ENCODE measurements at places on chromosomes 3 and 15.

- DNase-seq, result no peak
Measured at GRCh38 chr3:142218703-142219102, 6.7 kb downstream of the GK5 start.

DNA sequence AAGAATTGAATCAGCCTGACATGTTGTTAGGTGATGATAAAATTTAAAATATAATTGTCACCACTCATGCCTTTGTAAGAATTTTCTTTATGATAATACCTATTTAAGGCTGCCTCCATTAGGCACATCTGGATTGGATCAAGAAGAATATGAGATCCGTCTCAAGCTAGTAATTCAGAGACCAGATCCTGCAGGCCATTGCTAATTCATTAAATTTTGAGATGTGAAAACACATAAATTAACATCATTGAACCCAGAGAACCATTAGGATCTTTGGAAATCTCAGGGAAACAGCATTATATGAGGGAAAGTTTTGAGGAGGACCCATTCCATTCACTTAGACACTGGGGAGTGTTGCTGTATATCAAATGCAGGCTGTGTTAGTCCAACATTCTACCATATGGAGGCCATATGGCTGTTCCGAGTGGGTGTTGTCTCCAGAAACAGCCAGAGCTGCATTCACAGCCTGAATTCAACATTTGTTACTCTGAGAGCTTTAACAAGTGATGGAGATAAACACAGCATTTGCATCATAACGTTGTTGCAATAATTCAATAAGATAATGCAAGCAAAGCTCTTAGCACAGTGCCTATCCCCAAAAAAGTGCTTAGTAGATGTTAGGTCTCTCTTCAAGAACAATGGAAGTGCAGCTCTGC is 67.4 kb downstream of the DTWD1 start:
- DNase-seq, result no peak

DNA sequence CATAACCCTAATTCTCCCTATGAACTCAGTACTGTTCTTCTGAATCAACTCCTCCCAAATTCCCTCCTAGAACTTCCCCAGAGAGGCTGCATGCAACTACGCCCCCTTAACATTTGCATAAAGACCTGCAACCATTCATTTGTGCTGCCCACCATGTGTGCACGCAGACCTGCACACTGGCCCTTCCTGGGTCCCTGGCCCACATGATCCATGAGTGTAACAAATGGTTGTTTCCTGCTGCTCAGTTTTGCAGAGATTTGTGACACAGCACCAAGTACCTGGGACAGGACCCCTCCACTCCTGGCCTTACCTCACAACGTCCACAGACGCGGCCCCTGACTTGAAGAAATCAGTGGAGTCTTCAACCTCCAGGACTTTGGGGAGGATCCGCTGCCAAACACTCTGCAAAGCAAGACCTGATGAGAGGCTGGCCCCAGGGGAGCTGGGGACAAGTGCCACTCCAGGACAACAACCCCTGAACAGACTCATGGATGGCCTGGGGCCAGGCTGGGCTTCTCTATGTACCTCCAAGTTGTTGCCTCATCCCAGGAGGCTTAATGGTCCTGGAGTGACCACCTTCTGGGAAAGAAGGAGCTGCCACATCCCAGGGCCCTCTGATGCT is 33.8 kb downstream of the ALDH1L1 start:
- DNase-seq, result no peak

DNA sequence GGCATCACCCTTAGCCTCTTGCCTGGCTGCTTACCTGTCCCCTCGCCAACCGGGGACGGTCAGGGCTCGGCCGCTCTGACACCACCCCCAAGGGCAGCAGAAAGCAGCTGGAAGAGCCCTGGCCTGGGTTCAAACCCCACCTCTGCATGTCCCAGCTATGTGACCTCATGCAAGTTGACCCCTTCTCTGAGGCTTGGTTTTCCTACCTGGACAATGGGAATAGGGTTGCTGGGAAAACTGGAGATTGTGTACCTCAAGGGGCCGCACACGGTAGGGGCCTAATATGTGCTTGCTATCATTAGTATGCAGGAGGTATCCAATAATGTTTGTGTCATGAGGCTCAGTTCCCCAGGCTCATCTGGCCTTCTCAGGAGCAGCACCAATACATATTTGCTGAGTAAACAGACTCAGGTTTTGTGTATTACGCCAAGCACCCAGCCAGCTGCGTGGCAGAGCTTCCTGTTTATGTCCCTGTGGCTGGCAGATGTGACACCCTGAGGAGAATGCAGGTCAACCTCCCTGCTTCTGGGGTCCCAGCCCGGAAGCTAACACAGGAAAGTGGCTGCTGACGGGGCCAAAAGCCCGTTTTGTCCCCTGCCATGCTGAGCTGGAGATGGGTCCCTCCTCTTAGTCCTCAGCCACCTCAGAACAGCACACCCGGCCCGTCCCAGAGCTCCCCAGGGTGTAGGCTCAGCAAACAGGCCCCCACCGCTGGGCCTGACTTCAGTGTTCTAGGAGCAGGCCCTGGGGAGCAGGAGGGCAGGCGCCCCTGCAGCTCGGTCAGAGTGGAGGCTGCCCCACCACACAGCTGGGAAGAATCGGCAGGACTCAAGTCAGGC is 29.7 kb downstream of the PLXND1 start:
- peak; percentile 35 for DNase-seq

DNA sequence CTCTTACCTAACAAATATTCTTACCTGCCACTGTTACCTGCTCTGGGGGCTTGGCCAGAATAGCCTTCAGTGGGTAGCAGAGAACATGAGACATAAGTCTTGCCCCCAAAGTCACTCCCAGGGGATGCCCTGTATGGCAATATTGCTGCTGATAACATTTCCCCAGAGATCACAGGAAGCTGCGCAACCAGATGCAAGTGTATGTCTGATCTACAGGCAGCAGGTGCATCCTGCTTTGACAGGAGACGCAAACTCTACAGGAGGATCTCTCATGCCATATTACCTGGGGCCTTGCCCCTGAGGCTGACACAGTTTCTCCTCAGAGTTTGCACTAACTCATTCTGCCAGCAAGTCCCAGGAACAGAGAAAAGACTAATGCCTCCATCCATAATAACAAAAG is 174.4 kb upstream of the LPP start:
- no peak for DNase-seq

DNA sequence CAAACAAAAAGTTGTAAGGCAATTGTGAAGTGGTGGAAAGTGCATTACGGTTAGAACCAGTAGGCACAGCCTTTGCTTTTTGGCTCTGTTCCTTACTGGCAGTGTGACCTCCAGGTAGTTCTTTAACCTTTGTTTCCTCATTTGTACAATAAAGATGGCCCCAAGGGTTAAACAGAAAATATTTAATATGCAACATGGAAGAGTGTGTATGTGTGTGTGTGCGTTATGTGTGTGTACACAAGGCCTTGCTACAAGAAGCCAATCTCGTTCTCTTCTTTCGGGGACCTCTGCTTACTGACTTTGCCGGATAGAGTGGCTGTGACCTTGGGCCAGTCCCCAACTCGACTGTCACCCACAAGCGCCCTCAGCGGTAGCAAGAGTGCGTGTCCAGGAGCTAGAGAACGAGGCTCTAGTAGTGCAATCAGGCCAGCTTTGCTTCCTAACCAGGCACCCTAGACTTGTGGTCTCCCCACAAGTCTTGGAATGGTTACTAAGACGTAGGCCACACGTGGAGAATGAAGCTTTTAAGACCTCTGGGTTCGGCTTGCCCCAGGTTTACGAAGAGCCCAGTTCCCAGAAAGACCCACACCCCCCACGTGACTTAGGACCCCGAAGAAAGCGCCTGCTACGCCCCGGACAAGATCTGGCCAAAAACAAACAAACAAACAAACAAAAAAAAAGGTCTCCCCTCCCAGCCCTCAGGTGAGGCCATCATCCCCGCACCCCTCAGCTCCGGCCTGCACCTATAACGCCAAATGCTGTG is 593 bp downstream of the CIAO2A start:
- DNase-seq, result peak; percentile 54

- no peak for DNase-seq
Measured at GRCh38 chr3:13427662-13428603, 7.8 kb upstream of the NUP210 start.

GRCh38 chr3:101828691-101829436 is 20.4 kb upstream of the NFKBIZ start:
- DNase-seq, result peak; percentile 68

DNA sequence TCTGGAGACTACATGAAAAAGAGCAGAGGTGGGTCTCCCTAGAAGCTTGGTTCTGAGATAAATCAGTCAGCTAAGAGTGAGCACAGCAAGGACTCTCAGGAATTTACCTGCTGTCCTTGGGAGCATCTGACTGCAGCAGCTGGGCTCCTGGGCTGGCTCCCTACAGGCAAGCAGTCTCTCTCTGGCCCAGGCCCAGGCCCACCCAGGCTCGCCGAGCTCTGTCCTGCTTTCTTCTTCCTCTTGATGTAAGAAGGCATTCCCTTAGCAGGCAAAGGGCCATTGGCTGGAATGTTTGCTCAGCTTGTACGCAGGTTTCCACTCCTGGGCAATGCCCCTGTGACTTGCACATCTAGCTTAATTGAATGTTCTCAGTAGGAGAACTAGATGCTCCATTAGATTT is 4.3 kb upstream of the RBP2 start:
- no peak for DNase-seq

DNA sequence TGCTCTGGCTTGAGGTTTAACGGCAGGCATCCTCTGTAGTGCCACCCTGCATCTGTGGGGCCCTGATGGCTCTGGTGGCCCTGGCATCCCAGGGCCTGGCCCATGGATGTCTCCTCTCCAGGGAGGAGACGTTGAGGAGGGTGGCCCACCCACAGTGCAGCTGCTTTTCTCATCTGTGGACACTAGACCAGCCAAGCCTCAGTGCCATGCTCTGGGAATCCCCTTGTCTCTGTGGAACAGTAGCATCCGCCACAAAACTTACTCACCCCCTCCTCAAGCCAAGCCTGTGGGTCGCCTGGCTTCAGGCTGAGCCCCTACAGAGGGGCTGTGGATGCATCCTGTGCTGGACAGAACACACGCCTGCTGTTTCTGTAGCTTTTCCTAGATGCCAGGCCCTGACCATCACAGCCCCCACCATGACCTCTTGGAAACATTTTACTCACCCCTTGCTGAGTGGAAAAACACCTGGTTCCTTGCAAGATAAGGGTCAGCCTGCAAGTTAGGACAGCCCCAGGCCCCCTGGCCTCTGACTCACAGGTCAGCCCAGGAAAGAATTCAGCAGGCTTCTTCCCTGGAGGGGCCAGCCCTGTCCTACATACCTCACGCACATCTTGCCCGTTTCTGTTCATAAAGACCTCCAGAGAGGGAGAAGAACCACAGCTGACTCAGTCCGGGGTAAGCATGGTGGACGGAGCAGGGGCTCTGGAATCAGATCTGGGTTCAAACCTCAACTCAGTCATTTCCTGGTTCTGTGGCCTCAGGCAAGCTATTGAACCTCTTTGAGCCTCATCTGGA is 19.0 kb downstream of the PAK6 start:
- no peak for DNase-seq

GRCh38 chr3:1828519-1828918 is 270.1 kb upstream of the CNTN4 start:
- DNase-seq, result no peak

DNA sequence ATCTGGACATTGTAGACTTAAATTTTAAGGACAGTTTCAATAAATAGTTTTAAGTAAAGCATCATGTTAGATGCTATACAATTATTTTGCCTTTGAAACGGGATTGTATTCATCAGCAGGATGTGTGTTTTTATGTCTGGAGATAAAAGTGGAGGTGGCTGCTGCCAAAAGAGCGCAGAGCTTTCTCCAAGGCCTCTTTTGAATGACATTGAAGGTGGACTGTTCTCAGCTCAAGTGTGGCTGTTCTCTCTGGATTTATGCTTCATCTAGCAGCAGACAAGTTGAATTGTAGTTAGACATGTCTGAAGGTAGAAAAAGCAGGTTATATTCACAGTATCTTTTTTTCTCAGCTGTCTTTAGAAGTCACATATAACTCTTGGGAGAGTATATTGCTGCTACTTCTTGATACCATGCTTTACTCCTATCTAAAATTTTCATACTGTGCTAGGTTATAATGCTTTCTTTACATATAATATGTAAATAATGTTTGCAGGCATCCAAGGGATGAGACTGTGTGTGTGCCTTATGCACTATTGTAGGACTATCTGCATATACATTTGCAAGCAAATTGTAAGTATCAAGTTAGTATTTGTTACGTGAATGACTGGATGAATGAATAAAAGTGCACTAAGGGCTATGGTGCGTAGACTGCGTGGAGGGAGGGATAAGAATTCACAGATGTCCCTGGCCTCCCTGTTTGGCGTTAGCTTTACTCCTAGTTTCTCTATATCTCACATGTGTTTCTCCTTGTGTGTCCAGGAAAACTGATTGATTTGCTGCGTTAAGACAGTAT is 340.1 kb downstream of the NAALADL2 start:
- no peak for DNase-seq

- DNase-seq, result no peak
Measured at GRCh38 chr3:148146947-148147826, 550.5 kb upstream of the AGTR1 start.

- no peak for DNase-seq
Measured at GRCh38 chr3:148008591-148008990, 599.4 kb downstream of the ZIC1 start.

- DNase-seq, result no peak
Measured at GRCh38 chr3:111943533-111943932, 35.3 kb upstream of the ABHD10 start.

- DNase-seq, result no peak
Measured at GRCh38 chr3:188241883-188242282, 87.9 kb downstream of the LPP start.

- DNase-seq, result no peak
Measured at GRCh38 chr15:77633913-77634265, 1.2 kb upstream of the LINGO1 start.

DNA sequence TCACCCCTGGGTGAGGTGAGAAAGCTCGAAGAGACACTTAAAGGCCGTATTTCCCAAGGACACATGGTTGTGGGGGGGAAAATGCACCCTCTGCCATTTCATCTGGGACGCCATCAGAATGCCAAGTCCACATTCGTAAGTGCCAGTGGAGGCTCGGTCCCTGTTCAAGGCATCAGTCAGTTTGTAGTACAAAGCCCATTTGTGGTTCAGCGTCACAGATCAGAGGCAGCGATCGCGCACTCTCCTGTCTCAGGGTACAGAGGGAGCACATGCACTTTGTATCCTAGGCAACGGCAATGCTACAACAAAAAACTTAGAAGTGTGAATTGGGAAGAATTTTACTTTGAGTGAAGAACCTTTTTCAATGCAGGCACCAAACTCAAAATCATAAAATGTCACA is 27.2 kb downstream of the SEMA6D start:
- DNase-seq, result no peak

GRCh38 chr3:109154979-109155378 is 18.5 kb downstream of the C3orf85 start:
- no peak for DNase-seq

- no peak for DNase-seq
Measured at GRCh38 chr3:122230174-122230573, 46.7 kb downstream of the CASR start.

GRCh38 chr15:38826880-38827279 is 262.3 kb upstream of the RASGRP1 start:
- DNase-seq, result no peak

DNA sequence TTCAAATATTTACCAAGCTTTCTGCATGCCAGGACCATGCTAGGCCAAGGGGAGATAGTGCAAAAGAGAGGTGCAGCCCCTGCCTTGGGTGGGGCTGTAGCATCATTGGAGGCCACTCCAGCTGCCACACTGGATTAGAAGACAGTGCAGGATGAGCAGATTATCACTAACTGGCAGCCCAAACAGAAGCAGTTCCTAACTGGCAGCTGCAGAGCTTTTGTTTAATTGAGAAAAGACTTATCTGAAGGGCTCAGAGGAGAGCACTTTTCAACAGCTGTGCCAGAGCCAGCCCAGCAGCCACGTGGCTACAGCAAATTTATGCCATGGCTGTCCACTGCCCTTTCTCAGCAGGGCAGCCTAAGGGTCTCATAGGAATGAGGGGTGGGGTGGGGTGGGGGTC is 13.5 kb upstream of the ACSBG1 start:
- DNase-seq, result no peak

Data from stimulated activated CD4-positive, alpha-beta T cell treated with anti-CD3 and anti-CD28 coated beads, Interleukin-15, amount 100 ng/mL, for 24 hours (primary cell).